ENCODE measurements at places on chromosomes 5 and 9.

GRCh38 chr9:6889868-6890267 lies 132.1 kb downstream of the KDM4C start:
- no peak for DNase-seq

DNA sequence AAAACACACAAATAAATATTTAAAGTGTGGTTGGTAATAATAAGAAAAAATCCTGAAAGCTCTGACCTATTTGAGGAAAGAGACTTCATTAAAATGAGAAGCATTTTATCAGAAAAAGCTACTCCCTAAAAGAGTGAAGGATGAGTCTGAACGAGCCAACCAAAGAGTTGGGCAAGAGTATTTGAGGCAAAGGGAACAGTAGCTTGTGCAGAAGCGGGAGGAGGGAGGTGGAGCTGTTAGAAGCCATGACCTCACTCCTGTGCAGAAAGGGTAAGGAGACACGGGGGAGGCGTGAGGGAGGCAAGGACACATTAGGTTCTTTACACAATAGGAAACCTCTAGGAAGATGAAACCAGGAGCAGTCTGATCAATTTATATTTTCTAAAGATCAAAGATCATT lies 29.4 kb downstream of the SH3RF2 start:
- no peak for DNase-seq

GRCh38 chr5:140012443-140012842 lies 30.7 kb downstream of the NRG2 start:
- DNase-seq = no peak

- no peak for DNase-seq
Measured at GRCh38 chr9:2764353-2764752, 47.0 kb downstream of the KCNV2 start.

DNA sequence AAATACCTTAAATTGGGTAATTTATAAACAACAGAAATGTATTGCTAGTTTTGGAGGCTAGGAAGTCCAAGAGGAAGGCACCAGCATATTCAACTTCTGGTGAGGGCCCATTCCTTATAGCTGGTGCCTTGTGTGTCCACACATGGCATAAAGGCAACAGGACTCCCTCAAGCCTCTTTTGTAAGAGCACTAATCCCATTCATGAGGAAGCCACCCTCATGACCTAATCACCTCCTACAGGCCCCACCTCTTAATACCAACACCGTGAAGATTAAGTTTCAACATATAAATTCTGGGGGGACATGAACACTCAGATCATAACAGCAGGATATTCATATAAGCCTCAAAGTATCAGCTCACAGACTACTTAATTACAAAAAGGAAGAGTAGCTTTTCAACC lies 4.0 kb upstream of the PLAC8L1 start:
- DNase-seq = no peak

DNA sequence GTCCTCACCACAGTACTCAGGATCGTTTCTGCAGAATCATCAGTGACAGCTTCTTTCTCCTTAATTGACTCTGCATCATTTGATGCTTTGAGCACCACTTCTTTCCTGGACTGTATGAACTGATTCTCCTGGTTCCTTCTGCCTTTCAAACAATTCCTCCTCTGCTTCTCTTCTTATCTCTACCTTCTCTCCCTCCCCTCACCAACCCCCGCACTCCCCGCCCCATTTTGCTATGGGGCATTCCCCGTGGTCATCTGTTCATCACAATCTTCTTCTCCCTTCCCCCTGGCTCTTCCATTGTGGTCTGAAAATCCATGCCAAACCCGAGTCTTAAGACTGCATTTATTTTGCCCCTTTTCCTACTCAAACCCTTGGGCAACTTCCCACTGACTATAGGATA lies 57.9 kb downstream of the FAM78A start:
- no peak for DNase-seq

DNA sequence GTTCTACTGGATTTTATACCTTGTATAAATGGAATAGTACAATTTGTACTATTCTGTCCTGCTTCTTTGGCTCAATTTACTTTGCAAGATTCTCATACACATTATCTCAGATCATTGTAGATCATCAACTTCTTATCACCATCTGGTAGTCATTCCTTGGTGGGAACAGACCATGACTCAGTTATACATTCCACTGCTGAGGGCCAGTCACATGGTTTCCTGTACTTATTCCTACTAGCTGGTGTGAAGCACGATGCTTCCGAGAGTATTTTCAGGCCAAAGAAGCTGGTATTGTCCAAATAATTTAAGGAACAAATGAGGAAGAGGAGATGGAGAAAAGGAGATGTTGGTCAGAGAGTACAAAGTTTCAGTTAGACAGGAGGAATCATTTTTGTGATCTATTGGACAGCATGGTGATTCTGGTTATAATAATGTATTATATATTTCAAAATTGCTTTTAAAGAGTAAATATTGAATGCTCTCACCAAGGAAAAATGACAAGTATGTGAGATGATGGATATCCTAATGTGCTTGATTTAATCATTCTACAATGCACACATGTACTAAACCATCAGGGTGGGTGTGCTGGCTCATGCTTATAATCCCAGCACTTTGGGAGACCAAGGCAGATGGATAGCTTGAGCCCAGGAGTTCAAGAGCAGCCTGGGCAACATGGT lies 124.1 kb downstream of the SYK start:
- no peak for DNase-seq

DNA sequence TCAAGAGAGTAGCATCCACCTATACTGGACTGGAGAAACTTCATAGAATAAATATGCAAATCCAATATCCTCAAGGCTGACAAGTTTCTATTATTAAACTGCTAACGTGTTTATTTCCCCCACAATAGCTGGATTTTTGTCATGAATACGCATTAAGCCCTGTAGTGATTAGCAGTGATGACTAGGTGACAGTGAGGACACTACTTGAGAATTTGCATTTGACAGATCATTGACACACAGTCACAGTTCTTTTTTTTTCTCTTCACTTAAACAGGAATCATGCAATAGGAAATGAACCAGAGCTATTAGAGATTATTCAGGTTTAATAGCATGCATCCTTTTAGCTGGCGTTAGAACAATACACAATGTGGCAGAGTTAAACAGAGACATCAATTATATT lies 35.3 kb downstream of the MPDZ start:
- no peak for DNase-seq

- DNase-seq = peak; percentile 78
Measured at GRCh38 chr5:124746916-124747790, 714 bp upstream of the ZNF608 start.

- no peak for DNase-seq
Measured at GRCh38 chr5:112097768-112098167, 321.3 kb downstream of the EPB41L4A start.

- no peak for DNase-seq
Measured at GRCh38 chr9:70466976-70467561, 52.6 kb upstream of the KLF9 start.

DNA sequence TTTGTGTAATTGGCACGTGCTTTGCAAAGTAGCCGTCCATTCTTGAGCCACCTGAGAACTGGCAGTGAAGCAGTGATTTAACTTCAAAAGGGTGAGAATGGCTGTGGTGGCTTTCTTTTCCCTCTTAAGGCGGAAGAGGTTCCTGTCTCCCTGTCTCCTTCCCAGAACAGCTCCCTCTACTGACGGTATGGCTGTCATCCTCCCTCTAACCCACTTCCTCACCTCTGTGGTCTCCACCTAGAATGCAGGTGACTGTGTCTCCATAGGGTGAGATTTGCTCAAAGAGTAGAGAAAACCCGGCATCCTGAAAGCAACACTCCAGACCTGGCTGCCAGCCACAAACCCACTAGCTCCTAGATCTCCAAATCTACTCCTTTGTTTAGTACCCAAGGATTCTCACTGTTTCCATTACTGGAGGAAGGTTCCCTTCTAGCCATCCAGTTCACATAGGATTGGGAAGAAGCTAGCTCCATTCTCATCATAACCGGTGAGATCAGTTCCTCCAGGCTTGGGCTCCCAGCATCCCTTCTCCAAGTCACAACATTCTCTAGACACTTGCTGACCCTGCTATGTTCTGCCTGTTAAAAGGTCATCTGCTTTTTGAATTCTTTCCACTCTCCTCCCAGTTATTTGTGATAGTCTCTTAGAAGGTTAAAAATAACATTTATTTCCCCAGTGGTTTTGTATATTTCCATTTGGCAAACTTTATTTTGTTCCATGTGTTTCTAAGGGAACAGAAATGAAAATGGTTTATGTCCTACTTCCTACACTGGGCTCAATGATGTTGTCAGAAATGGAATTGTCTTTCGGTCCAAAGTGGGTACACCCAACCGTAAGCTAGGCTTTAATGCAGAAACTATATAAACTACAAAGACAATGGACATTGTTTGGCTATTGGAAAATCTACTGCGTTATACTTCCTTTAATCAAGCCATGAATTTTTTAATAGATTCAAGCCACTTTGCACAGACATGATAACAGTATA lies 269.4 kb downstream of the CWC27 start:
- DNase-seq = no peak

DNA sequence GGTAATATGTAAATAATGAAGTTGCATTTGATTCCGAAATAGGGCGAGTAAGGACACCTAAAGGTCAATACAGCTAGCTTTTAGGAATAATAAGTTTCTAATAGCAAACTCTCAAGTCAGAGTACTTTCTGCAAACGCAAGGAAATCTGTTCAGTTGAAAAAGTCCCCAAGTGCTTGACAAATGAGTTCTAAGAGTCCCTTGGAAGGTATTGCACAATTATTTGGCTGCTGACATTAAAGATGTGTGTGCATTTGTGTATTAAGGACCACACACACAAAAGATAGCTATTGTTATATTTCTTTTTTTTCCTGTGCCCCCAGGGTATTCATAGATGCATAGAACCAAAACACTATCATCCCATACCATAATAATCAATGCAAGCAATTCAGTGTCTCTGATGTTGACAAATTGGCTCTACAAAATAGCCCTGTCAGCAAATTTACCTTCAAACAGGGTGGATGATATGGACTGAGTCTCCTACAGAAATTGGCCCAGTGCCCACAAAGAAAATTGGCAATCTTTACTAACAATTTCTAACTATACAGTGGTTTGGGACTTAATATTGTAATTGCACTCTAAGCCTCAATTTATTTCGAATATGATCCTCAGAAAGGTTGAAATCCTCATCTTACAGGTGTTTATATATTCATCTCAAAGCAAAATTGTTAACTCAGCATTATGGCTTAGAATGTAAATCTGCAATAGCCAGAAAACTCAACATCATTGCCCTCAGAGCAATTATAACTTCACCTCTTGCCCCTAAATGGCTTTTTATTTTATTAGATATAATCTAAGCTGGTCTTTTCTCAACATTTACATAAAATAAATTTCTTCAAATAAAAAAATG lies 827.2 kb downstream of the MAT2B start:
- no peak for DNase-seq

GRCh38 chr5:134608555-134608954 lies 24.1 kb downstream of the SAR1B start:
- DNase-seq = no peak

- DNase-seq = no peak
Measured at GRCh38 chr9:134781591-134782302, 98.9 kb upstream of the FCN2 start.

DNA sequence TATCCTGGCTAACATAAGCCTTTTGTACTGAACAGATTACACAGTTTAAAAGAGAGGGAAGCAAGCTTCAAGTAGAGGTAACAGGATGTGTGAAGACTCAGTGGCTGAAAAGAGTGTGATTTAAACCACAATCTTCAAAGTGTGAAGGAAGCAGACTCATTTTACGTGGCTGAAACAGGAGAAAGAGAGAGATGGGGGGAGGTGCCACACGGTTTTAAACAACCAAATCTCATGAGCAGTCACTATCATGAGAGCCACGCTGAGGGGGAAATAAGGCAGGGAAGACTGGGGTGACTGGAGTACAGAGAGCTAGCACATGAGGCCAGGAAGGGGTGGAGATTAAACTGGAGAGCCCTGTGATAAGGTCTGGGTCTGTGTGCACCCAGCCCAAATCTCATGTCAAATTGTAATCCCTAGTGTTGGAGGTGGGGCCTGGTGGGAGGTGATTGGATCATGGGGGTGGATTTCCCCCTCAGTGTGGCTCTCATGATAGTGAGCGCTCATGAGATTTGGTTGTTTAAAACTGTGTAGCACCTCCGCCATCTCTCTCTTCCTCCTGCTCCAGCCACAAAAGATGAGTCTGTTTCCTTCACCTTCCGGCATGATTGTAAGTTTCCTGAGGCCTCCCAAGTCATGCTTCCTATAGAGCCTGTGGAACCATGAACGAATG lies 318.6 kb upstream of the CD180 start:
- DNase-seq = no peak

DNA sequence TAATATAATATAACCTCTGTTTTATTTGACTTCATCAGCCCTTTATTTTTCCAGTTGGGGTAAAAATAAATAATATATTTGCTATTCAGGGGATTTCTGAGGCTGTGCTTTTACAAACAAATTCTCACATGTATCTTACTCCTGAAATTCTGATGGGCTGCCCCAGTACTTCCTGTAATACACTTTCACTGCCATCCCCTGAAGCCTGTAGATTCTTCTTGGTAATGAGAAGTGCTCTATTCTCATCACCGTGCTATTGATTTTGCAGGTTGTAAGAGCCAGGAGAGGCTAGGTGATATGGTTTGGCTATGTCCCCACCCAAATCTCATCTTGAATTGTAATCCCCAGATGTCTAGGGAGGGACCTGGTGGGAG lies 91.9 kb upstream of the CEP78 start:
- no peak for DNase-seq

DNA sequence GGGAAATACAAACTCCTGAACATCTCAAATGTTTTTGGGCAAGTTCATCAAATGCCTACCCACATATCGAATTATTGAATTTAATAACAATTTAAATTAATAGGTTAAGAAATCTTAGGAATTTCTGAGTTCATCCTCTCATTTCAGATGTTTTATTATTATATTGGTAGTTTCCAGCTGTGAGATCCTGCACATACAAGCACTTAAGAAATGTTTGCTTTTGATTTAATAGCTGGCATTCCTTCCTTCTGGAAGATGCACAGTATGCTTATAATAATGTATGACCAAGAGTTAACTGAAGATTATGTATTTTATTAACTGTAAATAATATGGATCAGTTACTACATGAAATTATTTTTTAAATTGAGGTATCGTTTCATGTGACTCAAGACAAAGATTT lies 13.9 kb downstream of the TNPO1 start:
- no peak for DNase-seq

GRCh38 chr5:1495525-1495897 lies 28.2 kb downstream of the LPCAT1 start:
- DNase-seq = no peak

DNA sequence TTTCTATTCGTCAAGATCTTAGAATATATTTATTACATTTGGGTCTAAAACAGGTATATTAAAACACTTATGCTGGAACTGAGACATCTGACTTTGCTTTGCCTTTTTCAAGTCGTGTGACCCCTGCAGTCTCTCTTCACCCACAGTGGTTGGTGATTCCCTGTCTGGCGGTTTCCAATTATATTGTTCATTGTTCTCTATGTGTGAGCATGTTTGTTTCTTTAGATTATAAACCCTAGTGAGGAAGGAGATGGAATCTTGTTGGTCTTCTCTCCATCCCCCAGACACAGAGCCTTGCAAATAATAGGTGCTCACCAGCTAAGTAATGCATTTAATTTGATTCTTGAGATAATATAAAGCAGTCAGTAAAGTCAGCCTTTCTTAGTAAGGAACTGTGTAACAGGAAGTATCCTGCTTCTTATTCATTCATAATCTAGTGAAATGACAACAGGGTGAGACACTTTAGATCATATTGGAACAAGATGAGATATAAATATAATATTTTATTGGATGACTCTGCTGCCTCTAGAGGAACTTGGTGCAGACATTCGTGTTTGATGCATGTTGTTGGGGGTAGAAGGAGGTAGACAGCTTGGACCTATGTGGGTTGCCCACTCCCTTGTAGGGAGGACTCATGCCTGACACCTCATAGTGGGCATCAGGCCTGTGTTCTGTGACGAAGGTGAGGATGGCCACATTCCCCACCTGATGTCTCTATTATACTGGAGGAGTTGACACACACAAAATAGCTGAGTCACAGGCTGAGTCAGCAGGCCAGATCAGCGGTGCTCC lies 88.1 kb downstream of the FGF1 start:
- DNase-seq = no peak
